ENCODE measurements at places on chromosomes 11 and 22. TPM values are rescaled to one million over a fixed set of nuclear protein-coding genes. Genes with fewer than 3 reads are reported as not detected.
A peak's percentile ranks its signal among the peaks of the same experiment; 100 is the strongest.

DNA sequence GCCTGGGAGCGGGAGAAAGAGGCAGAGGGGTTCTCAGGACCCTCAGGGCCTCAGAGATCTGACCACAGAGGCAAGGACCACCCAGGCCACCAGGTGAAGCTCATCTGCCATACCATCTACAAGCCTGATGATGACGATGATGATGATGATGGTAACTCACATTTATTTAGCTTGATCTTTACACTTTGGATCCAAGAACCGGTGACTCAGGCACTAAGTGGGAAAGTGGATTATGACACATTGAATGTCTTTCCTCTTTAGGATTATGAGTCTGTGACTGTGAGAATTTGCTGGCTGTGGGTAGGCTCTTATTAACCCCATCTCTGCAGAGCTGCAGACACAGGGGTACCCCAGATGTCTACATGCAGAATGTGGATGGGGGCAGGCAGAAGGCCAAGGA, 110.3 kb downstream of the DSCAML1 start:
- no peak for ATAC-seq

The OR8D4 gene
- total RNA-seq, result not detected

- ATAC-seq, result peak; percentile 97
These were observed 5.7 kb upstream of the ACAT1 start for GRCh38 chr11:108115500-108116140.

The SLC22A8 gene
- not detected for total RNA-seq

The MUC2 gene
- not detected for total RNA-seq

All from gastroesophageal sphincter (tissue), 4 donors.